NCI-H2081 (cell line): ENCODE measurements at places on chromosomes 1 and 21.
A peak's percentile ranks its signal among the peaks of the same experiment; 100 is the strongest.

DNA sequence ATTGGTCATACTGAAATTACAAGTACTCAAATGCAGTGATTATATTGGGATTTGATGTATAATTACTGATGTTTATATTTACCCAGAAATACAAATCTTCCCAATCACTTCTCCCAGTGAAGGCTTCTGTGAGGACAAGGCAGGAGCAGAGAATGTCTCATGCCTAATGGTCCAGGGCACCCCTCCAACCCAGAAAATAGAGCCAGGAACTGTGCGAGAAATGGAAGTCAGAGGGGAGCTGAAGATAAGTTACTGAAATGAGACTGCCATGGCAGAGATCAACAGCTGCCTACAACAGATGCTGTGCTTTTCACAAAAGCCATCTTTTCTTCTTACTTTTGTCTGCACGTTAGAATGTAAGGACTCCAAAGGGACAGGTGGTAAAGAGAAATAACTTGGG is 171.2 kb downstream of the TTLL7 start:
- DNase-seq = no peak

DNA sequence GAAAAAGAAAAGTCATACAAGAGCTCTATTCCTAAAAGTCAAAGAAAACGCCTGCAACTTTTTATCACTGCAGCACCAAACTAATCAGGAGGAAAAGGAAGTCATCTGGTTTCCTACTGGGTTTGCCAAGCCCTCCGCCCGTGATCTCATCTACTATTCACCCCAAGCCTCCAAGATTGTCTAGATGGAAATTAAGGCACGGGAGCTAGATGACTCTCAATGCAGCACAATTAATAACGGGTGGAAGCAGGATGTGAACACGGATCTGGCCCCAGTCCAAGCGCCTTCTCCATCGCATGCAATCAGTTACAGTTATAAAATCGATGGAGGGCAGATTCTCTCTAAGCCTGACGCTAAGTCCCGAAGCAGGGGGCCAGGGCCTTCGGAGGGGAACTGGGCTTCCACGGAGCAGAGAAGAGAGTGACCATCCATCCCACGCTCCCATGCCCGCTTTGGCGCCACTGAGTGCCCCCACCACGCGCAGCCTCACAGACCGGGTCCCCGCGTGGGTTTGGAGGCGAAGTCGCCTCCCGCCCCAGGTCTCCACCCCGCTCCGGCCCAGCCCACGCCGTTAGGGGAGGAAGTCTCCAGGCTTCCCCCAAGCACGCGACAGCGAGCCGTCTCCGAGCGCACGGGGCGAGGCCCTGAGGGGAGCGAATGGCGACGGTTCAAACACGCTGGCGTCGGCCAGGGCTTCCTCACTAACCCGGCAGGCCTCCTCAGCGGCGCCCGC is 1.8 kb downstream of the HSF2BP start:
- no peak for DNase-seq

GRCh38 chr1:37808369-37809319 is 636 bp upstream of the YRDC start:
- peak; percentile 75 for DNase-seq

DNA sequence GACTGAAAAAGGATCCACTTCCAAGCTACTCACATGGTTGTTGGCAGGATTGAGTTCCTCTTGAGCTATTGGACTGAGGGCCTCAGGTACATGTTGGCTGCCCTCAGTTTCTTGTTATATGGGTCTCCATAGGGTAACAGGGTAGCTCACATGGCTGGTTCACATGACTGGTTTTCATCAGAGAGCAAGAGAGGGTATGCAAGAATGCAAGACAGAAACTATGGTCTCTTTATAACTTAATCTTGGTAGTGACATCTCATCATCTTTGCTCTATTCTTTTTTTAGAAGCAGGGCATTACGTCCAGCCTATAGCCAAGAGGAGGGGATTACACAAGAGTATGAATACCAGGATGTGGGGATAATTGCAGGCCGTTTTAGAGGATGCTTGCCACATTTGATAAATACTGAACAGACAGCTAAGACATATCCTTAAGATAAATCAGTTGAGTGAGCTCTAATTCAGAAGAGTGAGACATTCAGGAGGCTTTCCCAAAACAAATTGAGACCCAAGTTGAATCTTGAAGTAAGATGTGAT is 100.2 kb downstream of the HMCN1 start:
- no peak for DNase-seq

GRCh38 chr1:94725566-94725965 is 94.6 kb upstream of the SLC44A3 start:
- no peak for DNase-seq

GRCh38 chr1:95583661-95584210 is 349.7 kb downstream of the RWDD3 start:
- DNase-seq = no peak

GRCh38 chr1:22665752-22666151 is 12.7 kb downstream of the C1QB start:
- DNase-seq = peak; percentile 12

GRCh38 chr1:64616039-64616438 is 128.8 kb upstream of the RAVER2 start:
- no peak for DNase-seq

DNA sequence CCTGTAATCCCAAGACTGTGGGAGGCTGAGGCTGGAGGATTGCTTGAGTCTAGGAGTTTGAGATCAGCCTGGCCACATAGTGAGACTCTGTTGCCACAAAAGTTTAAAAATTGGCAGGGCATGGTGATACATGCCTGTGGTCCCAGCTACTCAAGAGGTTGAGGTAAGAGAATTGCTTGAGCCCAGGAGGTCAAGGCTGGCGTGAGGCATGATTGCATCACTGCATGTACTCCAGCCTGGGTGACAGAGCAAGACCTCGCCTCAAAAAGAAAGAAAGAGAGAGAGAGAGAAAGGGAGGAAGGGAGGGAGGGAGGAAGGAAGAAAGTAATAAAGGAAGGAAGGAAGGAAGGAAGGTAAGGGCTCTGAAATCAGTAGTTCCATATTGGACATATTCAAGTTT is 25.0 kb downstream of the GLUL start:
- DNase-seq = no peak

GRCh38 chr1:197471248-197471985 is 203.4 kb downstream of the CRB1 start:
- DNase-seq = peak; percentile 65

- no peak for DNase-seq
Observed at GRCh38 chr1:86085741-86086409, 70.7 kb downstream of the COL24A1 start.

GRCh38 chr1:159429074-159429861 is 2.7 kb upstream of the OR10J4 start:
- DNase-seq = no peak

- DNase-seq = no peak
Observed at GRCh38 chr1:39089931-39090521, 63.9 kb downstream of the NDUFS5 start.

DNA sequence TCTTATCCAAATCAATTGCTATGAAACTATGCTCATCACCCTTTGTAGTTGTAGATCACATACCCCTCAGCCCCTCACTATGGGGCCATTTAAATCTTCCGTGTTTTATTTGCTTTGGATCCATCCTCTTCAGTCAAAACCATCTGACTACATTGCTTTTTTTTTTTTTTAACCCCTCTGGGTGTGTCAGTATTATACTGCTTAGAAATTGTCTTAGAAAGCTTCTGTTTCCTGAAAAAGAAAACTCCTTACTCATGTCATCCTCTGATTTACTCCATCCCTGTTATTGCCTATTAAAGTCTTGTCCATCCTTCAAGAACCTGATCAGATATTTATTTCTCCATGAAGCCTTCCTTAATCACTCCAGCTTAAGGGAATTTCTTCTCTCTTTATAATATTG is 74.0 kb upstream of the HSD17B7 start:
- DNase-seq = no peak

DNA sequence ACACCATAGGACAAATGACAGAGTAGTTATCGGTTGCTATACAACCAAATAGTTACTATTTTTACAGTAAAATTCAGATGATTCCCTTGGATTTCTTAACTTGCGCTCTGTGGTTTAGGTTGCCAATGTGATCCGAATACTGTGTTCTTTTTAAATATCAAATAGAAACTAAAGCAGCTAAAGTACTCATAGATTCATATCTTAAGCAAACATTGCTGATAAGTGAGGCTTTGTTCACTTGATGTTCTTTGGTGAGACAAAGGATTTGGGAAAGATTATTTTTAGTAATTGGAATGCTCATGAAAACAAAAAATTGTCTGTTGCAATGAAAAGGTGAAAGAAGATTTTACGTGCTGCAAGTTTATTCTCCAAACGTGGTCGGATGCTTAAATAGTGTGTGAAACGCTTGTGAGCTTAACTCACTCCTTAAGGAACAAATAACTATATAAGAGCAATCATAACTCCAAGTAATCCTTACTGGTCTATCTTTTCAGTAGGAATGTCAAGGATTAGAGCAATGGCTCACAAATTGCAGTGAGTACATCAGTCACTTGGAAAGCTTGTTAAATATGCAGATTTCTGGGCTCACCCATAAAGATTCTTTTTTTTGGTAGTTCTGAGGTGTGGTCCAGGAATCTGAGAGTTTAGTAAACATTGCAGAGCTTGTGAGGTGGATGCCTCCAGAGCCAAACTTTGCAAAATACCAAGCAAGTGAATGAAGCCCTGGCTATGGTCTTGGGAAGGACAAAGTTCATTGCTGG is 31.8 kb upstream of the PDC start:
- no peak for DNase-seq

- no peak for DNase-seq
Observed at GRCh38 chr1:1058088-1058905, 15.8 kb downstream of the RNF223 start.

GRCh38 chr1:9061252-9061960 is 8.0 kb downstream of the SLC2A5 start:
- no peak for DNase-seq

GRCh38 chr1:192445241-192445640 is 128.4 kb downstream of the RGS21 start:
- DNase-seq = no peak

GRCh38 chr1:21152423-21153100 is 24.1 kb downstream of the EIF4G3 start:
- no peak for DNase-seq

DNA sequence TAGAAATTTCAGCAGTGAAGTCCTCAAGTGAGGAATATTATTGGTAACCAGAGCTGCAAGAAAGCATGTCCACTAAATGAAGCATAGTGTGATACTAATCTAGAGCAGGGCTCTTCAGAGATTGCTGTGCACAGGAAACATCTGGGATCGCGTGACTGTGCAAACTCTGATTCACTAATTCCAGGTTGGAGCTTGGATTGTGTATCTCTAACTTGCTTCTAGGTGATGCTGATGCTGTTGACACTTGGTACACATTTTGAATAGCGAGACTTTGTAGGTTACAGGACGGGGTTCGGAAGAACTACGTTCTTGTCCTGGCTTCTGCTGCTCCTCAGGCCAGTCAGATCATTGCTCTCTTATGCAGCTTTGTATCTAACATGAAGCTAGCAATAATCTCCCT is 66.5 kb downstream of the PRRX1 start:
- DNase-seq = no peak

- DNase-seq = no peak
Observed at GRCh38 chr21:20789729-20790500, 208.3 kb upstream of the NCAM2 start.

DNA sequence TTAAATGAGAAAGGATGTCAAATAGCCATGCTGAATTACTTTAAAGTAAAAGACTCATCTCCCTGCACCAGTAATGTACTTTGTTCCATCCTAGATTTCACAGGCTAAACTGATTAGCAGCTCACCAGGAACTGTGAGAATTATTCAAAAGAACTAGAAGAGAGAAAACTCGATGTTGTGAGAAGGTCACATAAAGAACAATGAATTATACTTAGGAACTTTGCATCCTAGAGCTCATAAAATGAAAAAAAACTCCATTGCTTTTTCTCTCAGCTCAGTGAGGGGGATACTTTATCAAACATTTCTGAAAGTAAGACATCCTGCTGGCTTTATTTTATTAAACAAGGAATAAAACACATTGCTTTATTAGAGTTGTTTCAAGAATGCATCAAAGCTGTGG is 278.5 kb downstream of the MRPL39 start:
- DNase-seq = no peak

DNA sequence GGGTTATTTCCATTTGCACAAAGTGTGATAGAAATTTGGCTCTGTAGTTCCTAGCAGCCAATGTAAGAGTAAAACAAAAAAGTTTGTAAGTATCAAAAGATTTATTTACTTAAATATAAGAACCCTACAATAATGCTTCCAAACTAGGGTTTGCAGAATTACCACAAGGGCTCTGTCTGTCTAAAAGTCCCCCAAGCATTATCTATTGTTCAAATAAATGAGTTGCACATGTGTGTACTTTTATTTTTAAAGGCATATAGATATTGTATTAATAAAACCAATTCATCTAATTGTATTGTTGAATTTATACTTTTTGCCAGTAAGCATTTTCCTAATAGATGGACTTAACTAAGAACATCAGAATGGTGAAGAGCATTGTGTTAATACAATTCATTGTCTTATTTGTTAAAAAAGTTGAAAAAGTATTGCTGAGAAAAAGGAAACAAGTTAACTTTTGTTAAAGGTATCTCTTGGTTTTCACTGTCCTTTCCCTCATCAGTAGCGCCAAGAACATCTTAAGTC is 863 bp upstream of the PTPRC start:
- DNase-seq = no peak
